Ovary (tissue), 10 donors: ENCODE measurements at places on chromosomes 4 and X. TPM values are rescaled to one million over a fixed set of nuclear protein-coding genes. Genes with fewer than 3 reads are reported as not detected.

GRCh38 chr4:38489924-38490639 is 173.9 kb upstream of the KLF3 start:
- H3K4me3 ChIP-seq: no peak overlapping the region
- no peak for DNase-seq
- H3K36me3 ChIP-seq: no peaks in the 10 kb centered on the region
- H3K4me1 ChIP-seq: peaks cover 2% of the 10 kb centered on the region

GRCh38 chr4:150308824-150309472 is 230.7 kb downstream of the DCLK2 start:
- no peak overlapping the region for H3K27ac ChIP-seq
- no peaks in the 10 kb centered on the region for H3K27me3 ChIP-seq
- H3K4me1 ChIP-seq: no peaks in the 10 kb centered on the region
- no peaks in the 10 kb centered on the region for H3K36me3 ChIP-seq
- H3K4me3 ChIP-seq: no peak overlapping the region
- no peak for DNase-seq

- no peaks in the 10 kb centered on the region for H3K36me3 ChIP-seq
- H3K4me1 ChIP-seq: no peaks in the 10 kb centered on the region
- no peak overlapping the region for H3K27ac ChIP-seq
- no peak overlapping the region for H3K4me3 ChIP-seq
These were observed 22.1 kb downstream of the PPP1R2C start for GRCh38 chrX:42755815-42756214.

DNA sequence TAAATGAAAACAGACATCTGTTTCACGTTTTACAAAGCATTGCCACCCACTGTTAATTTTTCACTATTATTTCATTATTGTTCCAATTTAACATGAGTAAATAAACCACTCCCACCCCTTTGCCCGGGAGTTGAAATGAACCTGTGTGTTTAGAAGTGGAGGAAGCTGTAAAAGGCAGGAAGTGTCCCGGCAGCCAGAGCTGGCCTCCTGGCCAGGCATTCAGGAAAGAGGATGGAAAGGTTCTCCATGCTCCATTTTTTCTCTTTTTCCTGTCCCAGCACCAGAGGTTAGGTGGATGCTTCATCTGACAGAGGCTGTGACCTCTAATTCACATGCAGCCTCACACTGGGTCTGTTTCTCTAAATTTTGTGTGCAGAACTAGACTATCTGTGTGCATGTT is 55.5 kb upstream of the LNX1 start:
- H3K27ac ChIP-seq: no peak overlapping the region
- no peaks in the 10 kb centered on the region for H3K36me3 ChIP-seq
- no peak overlapping the region for H3K4me3 ChIP-seq
- no peaks in the 10 kb centered on the region for H3K4me1 ChIP-seq
- no peaks in the 10 kb centered on the region for H3K27me3 ChIP-seq
- no peak for DNase-seq

Gene SPANXN4
- polyA plus RNA-seq: not detected

Gene MAGEA2B
- not detected for polyA plus RNA-seq

Gene AFM
- not detected for polyA plus RNA-seq
